Camera-type eye (tissue), 1 donor: ENCODE measurements at places on chromosomes 2 and 18. TPM values are rescaled to one million over a fixed set of nuclear protein-coding genes. Genes with fewer than 3 reads are reported as not detected.

STAT4 gene
- total RNA-seq: 5.8 TPM

KIF5C gene
- total RNA-seq: 90.0 TPM

UGT1A8 gene
- not detected for total RNA-seq

DSG1 gene
- 8.5 TPM for total RNA-seq

MAP2 gene
- total RNA-seq: 267 TPM

PAX8 gene
- total RNA-seq: 3.7 TPM

LRRC30 gene
- total RNA-seq: 0.49 TPM

SDC1 gene
- 33.8 TPM for total RNA-seq

ARHGAP25 gene
- total RNA-seq: 4.3 TPM

EPHA4 gene
- total RNA-seq: 65.6 TPM

IL36B gene
- total RNA-seq: not detected

MDH1B gene
- total RNA-seq: 3.5 TPM

REG3G gene
- not detected for total RNA-seq

DTNA gene
- total RNA-seq: 46.2 TPM

LIPG gene
- total RNA-seq: 20.2 TPM

ALPI gene
- total RNA-seq: not detected
